A172 (cell line): ENCODE measurements at places on chromosomes 3 and 15. TPM values are rescaled to one million over a fixed set of nuclear protein-coding genes. Genes with fewer than 3 reads are reported as not detected.

The FBXO40 gene
- total RNA-seq: 0.09 TPM in 1 of 2 replicates, not detected in the other

The SMCO1 gene
- not detected in 2 replicates for total RNA-seq

The CCR2 gene
- total RNA-seq: not detected in 2 replicates

The PTPRG gene
- total RNA-seq: 5.6 and 7.3 TPM in 2 replicates

The PPP4R2 gene
- 54.8 and 69.0 TPM in 2 replicates for total RNA-seq

The FBXL2 gene
- 30.4 and 33.1 TPM in 2 replicates for total RNA-seq

The PCLAF gene
- 173 and 180 TPM in 2 replicates for total RNA-seq

The BFSP2 gene
- not detected in 2 replicates for total RNA-seq

The ADPRH gene
- 0.21 TPM in 1 of 2 replicates, not detected in the other for total RNA-seq

The PLSCR5 gene
- not detected in 2 replicates for total RNA-seq

The EDC3 gene
- 5.8 and 7.1 TPM in 2 replicates for total RNA-seq

The LRRC31 gene
- not detected in 2 replicates for total RNA-seq

The GOLGA8J gene
- 0.40 TPM in 1 of 2 replicates, not detected in the other for total RNA-seq

The COX5A gene
- total RNA-seq: 124 and 129 TPM in 2 replicates

The NLGN1 gene
- total RNA-seq: 0.50 and 0.72 TPM in 2 replicates

The TGM4 gene
- 0.10 and 0.65 TPM in 2 replicates for total RNA-seq

The LEKR1 gene
- total RNA-seq: 0.72 and 0.96 TPM in 2 replicates

The SAXO2 gene
- total RNA-seq: 1.1 and 2.5 TPM in 2 replicates

The NT5DC2 gene
- 65.6 and 92.3 TPM in 2 replicates for total RNA-seq

The ZNF80 gene
- not detected in 2 replicates for total RNA-seq

The FGD5 gene
- not detected in 2 replicates for total RNA-seq

The DAZL gene
- not detected in 2 replicates for total RNA-seq

The RAD51 gene
- 13.6 and 15.7 TPM in 2 replicates for total RNA-seq

The ITGA11 gene
- total RNA-seq: 0.72 and 1.9 TPM in 2 replicates

The RBPMS2 gene
- total RNA-seq: 0.50 and 0.53 TPM in 2 replicates
